ENCODE measurements at places on chromosomes 13 and 19.

DNA sequence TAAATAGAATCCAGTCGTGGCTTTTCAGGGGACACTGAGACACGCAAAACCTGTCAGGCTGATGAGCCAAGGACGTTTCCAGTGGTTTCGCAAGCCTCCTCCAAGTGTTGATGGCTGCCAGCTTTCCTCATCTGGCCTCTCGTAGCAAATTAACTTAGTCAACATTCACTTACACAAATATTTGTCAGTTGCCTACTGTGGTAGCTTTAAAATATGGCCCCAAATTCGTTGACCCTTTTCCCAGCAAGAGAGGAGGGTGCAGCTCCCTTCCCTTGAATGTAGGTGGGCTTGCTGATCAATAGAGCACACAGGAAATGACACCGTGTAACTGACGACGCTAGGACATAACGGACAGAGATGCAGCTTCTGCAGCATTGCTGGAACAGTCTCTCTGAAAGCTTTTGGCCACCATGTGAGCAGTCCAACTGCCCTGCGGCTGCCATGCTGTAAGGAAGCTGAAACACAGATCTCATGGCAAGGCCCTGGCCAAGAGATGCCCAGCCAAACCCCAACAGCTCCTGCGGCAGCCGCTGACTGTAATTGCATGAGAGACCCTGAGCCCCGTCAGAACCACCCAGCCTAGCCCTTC lies 5.5 kb upstream of the RANBP3 start:
- no peak for DNase-seq

DNA sequence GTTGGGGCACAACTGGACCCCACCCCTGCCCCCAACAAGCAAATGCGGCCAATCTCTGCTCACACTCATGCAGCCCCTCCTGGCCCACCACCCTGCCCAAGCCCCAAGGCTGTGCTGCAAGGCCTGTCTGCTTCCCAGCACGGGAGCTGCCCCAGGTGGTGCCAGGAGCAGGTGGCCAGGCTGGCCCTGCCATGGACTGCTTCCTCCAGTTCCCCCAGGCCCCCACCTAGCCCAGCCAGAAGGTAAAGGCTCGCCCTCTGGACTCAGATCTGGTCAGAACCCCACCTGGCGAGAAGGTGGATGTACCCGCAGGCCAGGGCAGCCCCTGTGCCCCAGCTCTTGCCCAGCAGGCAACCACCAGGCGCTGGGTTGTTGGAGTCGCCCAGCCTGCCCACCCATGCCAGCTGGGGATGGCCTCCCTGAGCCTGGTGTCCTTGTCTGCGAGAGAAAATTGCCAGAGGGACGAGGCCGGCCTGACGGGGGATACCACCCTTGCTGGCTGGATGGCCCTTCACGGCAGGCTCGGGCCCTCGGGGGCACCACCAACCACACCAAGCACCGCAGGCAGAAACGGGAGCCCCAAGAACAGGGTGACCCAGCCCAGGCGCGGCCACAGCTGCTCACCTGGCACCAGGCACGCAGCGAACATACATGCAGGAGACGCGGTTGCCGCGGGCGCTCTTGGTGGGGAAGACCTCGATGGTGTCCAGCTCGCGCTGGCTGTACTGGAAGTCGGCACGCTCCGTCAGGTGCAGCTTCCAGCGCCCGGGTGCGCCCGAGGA lies 4.5 kb downstream of the ABHD17A start:
- DNase-seq = no peak

- DNase-seq = peak; percentile 21
These were observed 134.5 kb downstream of the IRS2 start for GRCh38 chr13:109651854-109652253.

GRCh38 chr13:29111446-29111845 lies 291.3 kb downstream of the MTUS2 start:
- no peak for DNase-seq

GRCh38 chr19:41569481-41570150 lies 6.3 kb upstream of the CEACAM21 start:
- no peak for DNase-seq

DNA sequence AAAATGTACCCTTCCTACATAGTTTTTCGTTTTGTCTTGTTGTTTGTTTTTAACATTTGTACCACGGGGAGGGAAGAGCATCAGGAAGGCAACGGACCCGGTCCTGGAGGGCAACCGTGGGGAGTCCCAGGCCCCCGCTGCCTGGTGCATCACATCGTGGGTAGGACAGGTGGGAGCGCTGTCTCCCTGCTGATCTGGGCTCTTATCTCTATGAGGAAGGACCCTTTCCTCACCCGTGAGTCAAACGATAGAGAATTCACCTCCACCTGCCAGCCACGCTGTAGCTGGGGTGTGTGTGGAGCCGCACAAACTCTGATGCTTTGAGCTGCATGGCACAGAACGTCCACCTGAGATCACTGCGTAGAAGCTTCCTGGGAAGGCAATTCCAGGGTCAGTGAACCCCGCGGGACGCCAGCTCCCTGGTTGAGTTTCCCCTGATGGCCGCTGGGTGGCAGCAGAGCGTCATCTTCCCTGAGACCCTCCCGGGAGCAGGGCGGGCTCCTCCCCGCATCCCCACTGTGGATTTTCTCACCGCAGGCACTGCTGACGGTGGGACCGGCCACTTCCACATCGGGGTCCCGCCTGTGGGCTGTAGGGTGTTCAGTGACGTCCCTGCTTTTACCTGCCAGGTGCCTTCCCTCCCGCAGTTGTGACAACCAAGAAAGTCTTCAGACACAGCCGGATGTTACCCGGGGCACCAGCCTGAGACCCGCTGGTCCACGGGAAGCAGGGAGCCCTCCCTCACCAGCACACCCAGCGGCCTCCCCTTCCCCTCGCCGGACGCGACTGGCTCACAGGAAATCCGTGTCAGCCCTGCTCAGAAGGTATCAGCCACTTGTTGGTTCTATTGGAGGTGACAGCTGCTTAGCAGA lies 54.7 kb downstream of the ZNF787 start:
- DNase-seq = peak; percentile 40

Data from CD4-positive, alpha-beta T cell treated with Interleukin-15 for 1 hour (primary cell).